ENCODE measurements at places on chromosomes 5 and 9. TPM values are rescaled to one million over a fixed set of nuclear protein-coding genes. Genes with fewer than 3 reads are reported as not detected.

DNA sequence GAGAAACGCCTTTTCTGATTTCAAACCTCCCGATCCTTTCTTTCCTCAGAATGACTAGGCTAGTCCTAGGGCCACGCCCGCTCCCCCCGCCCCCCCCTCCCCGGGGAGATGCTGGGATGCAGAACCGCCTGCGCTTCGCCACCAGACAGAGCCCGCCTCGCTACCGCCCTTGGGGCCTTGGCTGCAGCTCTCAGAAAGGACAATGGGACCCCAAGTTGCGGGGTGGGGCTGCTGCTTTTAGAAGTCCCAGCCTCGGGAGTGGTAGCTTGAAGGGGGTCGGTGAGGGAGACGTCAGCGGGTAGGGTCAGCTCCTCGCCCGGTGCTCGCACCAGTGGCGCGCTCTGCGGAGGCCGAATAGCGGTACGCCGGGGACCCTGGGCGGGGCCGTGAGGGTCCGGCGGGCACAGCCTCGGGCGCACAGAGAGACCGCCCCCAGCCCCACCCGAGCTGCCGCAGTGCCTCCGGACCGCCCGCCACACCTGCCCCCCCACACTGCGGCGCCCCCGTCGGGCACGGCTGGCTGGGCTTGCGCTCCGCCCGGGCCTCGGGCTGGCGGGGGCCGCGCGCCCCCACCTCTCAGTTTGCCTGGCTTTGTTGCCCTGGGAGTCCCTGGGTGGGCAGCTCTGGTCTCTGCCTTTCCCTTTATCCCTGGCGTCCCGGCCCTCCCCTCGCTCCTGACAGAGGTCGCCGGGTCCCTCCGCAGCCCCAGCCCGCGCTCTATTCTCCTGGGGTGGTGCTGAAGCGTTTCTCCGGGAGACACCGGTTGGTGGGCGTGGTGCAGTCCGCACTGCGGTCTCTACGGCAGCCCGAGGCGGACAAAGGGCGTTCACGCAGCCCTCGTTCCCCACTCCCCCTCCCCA lies 1.2 kb downstream of the MAP1B start:
- H3K36me3 ChIP-seq, result no peaks in the 10 kb centered on the region
- peaks cover 4% of the 10 kb centered on the region for H3K4me1 ChIP-seq
- peak; percentile 73 for DNase-seq
- H3K27ac ChIP-seq, result peak overlapping the region; percentile 60
- H3K4me3 ChIP-seq, result peak overlapping the region; percentile 75

- H3K4me1 ChIP-seq, result peaks cover 19% of the 10 kb centered on the region
- peak overlapping the region; percentile 3 for H3K4me3 ChIP-seq
- no peak overlapping the region for H3K27ac ChIP-seq
- peak; percentile 63 for DNase-seq
Observed at GRCh38 chr9:137305060-137305797, 3.2 kb upstream of the NRARP start.

DNA sequence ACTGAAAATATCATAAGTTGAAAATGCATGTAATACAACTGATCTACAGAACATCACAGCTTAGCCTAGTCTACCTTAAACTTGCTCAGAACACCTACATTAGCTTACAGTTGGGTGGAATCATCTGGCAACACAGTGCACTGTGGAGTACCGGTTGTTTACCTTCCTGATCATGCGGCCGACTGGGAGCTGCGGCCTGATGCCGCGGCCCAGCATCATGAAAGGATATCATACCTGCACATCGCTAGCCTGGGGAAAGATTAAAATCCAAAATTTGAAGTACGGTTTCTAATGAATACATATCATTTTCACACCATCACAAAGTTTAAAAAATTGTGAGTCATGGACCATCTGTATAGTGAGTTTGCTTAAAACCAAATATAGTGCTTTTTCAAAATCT lies 1.8 kb downstream of the HACD4 start:
- H3K4me3 ChIP-seq, result no peak overlapping the region
- H3K27me3 ChIP-seq, result no peaks in the 10 kb centered on the region
- H3K4me1 ChIP-seq, result peaks cover 4% of the 10 kb centered on the region
- no peak overlapping the region for H3K27ac ChIP-seq

- no peaks in the 10 kb centered on the region for H3K27me3 ChIP-seq
- DNase-seq, result no peak
- no peaks in the 10 kb centered on the region for H3K36me3 ChIP-seq
- H3K4me1 ChIP-seq, result no peaks in the 10 kb centered on the region
Observed at GRCh38 chr9:23615569-23615968, 210.5 kb downstream of the ELAVL2 start.

DNA sequence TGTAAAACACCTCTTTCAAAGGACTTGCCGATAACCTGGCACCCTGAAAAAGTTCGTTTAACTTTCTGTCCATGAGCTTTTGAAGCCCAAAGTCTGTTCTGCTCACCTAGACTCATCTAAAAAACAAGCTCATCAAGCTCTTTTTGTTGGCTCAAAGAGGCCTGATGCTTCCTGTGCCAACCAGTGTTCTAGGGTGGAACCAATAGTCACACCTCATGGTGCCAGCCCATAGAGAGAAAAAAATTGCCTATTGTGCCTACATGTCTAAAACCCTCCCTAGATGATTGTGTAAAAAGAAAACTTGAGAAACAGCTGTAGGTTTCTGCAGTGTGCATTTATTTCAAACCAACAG lies 4.7 kb downstream of the SH3RF2 start:
- no peaks in the 10 kb centered on the region for H3K27me3 ChIP-seq
- DNase-seq, result no peak
- peaks cover 2% of the 10 kb centered on the region for H3K4me1 ChIP-seq
- H3K36me3 ChIP-seq, result no peaks in the 10 kb centered on the region
- no peak overlapping the region for H3K27ac ChIP-seq

DNA sequence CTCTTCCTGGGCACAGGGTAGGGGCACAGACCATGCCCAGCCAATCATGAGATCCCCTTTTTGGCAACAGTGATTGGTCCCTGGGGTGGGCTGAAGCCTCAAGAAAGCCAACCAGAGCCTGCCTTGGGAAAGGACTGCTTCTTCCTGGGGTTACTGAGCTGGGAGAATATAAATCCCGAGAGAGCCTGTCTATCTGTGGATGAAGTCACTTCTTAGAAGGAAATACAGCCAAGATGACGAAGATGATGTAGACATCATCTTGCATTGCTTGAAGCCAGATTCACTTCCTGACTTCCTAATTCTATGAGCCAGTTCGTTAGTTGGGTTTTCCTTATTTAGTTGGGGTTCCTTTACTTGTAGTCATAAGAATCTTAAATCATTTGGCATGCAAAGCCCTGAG lies 50.1 kb upstream of the PWWP2A start:
- no peak overlapping the region for H3K4me3 ChIP-seq
- H3K4me1 ChIP-seq, result peaks cover 26% of the 10 kb centered on the region
- no peak for DNase-seq
- H3K36me3 ChIP-seq, result no peaks in the 10 kb centered on the region

GRCh38 chr9:104091708-104092107 lies 2.4 kb upstream of the SMC2 start:
- no peaks in the 10 kb centered on the region for H3K36me3 ChIP-seq
- H3K27ac ChIP-seq, result no peak overlapping the region
- no peak for DNase-seq

DNA sequence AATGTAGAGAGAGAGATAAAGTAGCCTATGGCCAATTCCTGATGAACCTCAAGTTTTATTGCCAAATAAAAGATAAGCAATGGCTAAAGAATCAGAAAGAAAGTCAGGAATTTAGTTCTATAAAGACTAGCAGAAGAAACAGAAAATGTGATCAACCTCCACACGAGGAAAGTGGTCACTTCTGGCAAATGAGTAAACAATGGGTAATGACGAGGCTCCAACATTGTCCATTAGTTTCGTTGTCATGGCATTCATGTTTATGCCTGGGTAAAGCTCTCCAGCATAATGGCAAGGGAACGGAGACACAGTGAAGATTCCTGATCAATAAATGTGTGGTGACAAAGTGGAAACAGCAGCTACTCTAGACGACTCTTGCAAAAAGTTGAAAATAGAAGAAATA lies 341.8 kb upstream of the CTNND2 start:
- no peak for DNase-seq
- H3K4me3 ChIP-seq, result no peak overlapping the region
- H3K27me3 ChIP-seq, result no peaks in the 10 kb centered on the region
- no peaks in the 10 kb centered on the region for H3K36me3 ChIP-seq

The EIF4E1B gene
- total RNA-seq, result not detected

The NR6A1 gene
- total RNA-seq, result 0.82 TPM

All from ovary (tissue), 10 donors.